ENCODE measurements at places on chromosomes 1 and 21. TPM values are rescaled to one million over a fixed set of nuclear protein-coding genes. Genes with fewer than 3 reads are reported as not detected.

Gene MROH9
- total RNA-seq, result not detected

Gene FOXD3
- 0.80 TPM for total RNA-seq

Gene COL16A1
- total RNA-seq, result 7.6 TPM

Gene PTAFR
- total RNA-seq, result 0.13 TPM

Gene CRYBG2
- 0.64 TPM for total RNA-seq

DNA sequence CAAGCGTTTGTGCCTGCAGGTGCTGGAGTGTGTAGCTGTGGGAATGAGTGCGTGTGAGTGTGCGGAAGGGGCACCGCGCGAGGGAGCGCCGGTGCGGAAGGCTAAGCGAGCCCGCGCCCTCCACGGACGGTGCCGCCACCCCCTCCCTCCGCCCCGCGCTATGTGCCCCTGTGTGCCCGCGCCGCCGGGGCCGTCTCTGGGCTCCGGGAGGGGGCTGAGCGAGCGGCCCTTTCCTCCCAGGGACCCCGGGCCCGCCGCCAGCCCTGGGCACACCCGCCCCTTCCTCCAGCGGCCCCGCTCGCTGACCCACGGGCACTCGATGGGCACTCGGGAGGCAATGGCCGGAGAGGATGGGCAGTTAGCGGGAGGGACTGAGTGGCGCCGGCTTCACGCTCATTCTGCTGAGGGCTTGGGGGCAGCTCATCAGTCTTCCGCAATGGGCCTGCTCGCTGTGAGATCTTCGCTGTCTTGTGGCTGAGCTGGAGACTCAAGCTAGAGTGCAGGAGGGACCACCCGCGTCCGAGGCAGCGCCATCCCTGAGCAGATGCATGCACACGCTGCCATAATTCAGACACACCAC is 8.6 kb upstream of the ADGRB2 start:
- peaks cover 25% of the 10 kb centered on the region for H3K4me1 ChIP-seq
- H3K27ac ChIP-seq, result no peak overlapping the region
- no peaks in the 10 kb centered on the region for H3K36me3 ChIP-seq

- no peak overlapping the region for H3K4me3 ChIP-seq
- H3K27ac ChIP-seq, result no peak overlapping the region
- H3K27me3 ChIP-seq, result no peaks in the 10 kb centered on the region
- no peak for DNase-seq
Measured at GRCh38 chr21:33317145-33317544, 7.6 kb upstream of the IFNAR1 start.

DNA sequence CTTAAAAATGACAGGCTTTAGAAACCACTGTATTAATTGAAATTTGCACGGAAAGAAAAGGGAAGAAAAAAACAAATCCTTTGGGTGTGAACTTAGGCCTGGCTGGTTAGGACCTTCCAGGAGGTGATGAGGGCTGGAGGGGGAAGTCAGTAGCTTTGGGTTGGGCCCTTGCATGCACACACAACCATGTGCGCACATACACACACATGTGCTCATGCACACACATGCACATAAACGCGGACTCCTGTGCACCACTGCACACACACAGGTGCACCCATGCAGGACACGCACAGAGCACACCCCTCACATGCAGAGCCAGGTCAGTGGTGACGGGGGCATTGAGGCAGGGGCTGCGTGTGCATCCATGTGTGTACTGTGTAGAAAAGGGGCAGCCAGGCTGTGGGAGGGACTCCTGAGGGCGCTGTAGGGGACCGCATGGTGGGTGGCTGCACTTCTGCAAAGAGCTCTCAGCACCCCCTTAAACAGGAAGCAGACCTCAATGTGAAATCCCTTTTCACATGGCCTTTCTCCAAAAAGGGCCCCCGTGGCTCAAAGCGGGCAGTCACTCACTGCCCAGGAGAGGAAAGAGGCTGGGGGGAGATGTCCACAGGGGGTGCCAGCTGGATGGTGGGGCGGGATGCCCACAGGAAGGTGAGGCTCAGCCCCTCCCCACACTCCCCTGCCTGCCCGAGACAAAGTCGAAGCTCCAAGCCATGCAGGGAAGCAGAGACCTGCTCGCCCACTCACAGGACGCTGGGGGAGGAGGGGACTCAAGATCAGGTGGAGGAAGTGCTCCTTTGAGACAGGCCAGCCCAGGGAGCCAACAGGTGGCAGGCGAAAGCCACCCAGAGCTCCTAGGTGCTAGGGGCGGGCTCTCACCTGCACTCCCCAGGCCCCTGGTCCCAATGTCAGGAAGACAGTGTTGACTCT is 95.2 kb downstream of the ITPKB start:
- H3K4me3 ChIP-seq, result no peak overlapping the region
- no peak for DNase-seq
- H3K4me1 ChIP-seq, result no peaks in the 10 kb centered on the region

- no peak overlapping the region for H3K4me3 ChIP-seq
- no peaks in the 10 kb centered on the region for H3K36me3 ChIP-seq
- peak overlapping the region; percentile 90 for H3K27ac ChIP-seq
- no peaks in the 10 kb centered on the region for H3K27me3 ChIP-seq
Measured at GRCh38 chr1:8169364-8170058, 143.4 kb upstream of the ERRFI1 start.

GRCh38 chr21:35547946-35548774 is 499.1 kb upstream of the RUNX1 start:
- no peak for DNase-seq
- no peaks in the 10 kb centered on the region for H3K27me3 ChIP-seq
- no peak overlapping the region for H3K4me3 ChIP-seq
- no peaks in the 10 kb centered on the region for H3K4me1 ChIP-seq
- no peak overlapping the region for H3K27ac ChIP-seq
- no peaks in the 10 kb centered on the region for H3K36me3 ChIP-seq

- no peak overlapping the region for H3K4me3 ChIP-seq
- peaks cover 2% of the 10 kb centered on the region for H3K36me3 ChIP-seq
- DNase-seq, result no peak
- peak overlapping the region; percentile 97 for H3K27ac ChIP-seq
- peaks cover 46% of the 10 kb centered on the region for H3K4me1 ChIP-seq
Measured at GRCh38 chr1:162351246-162351842, 25.3 kb downstream of the SPATA46 start.

DNA sequence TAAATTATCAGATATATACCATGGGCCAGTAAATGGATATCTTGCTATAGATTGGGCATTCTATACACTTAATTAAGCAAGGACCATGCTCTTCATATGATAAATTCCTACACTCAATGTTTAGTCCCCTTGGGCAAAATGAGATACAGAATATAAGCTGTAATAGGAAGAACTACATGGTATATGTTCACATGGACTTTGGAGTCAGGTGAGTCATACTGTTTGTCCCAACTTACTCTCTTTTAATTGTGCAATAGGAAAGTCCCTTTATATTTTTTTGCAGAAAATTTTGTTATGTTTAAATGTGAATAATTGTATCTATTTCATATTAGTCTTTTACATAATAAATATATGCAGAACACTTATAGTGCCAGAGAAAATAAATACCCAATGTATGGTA is 820.2 kb upstream of the ADAMTS5 start:
- H3K4me3 ChIP-seq, result no peak overlapping the region
- no peaks in the 10 kb centered on the region for H3K4me1 ChIP-seq
- H3K27ac ChIP-seq, result no peak overlapping the region
- no peak for DNase-seq

GRCh38 chr1:198880818-198881597 is 242.2 kb downstream of the PTPRC start:
- H3K27ac ChIP-seq, result peak overlapping the region; percentile 65
- H3K4me3 ChIP-seq, result no peak overlapping the region
- H3K36me3 ChIP-seq, result no peaks in the 10 kb centered on the region
- no peaks in the 10 kb centered on the region for H3K27me3 ChIP-seq

DNA sequence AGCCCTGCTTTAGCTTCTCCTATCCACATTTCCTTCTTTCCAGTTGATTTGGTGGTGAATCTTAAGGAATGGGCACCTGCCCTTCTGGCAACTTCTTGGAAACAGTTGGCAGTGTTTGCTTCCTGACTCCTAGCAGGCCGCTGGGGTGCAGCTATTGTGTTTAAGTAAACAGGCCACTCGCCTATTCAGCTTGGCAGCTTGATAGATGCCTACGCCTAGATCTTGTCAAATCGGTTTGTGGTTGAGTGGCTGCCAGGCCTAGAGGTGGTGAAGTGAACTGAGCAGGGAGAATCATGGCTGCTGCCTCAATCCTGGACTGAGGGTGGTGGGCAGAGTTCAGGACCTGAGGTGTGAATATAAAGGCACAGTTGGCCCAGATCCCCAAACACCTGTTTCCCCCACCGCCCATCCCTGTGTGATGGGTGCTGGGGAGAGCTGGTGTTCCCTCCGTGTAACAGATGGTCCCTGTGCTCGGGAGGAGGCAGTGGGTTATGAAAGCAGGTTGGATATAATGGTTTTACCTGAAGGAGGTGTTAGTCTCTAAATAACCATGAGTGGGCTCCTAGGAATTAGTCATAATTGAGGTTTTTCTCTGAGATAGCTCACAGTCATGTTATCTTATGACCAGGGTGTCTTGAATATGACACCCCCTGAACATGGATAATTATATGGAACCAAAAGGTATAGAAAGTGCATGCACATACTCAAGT is 940 bp upstream of the PLA2G2C start:
- H3K36me3 ChIP-seq, result no peaks in the 10 kb centered on the region
- DNase-seq, result no peak
- no peak overlapping the region for H3K4me3 ChIP-seq
- no peak overlapping the region for H3K27ac ChIP-seq

DNA sequence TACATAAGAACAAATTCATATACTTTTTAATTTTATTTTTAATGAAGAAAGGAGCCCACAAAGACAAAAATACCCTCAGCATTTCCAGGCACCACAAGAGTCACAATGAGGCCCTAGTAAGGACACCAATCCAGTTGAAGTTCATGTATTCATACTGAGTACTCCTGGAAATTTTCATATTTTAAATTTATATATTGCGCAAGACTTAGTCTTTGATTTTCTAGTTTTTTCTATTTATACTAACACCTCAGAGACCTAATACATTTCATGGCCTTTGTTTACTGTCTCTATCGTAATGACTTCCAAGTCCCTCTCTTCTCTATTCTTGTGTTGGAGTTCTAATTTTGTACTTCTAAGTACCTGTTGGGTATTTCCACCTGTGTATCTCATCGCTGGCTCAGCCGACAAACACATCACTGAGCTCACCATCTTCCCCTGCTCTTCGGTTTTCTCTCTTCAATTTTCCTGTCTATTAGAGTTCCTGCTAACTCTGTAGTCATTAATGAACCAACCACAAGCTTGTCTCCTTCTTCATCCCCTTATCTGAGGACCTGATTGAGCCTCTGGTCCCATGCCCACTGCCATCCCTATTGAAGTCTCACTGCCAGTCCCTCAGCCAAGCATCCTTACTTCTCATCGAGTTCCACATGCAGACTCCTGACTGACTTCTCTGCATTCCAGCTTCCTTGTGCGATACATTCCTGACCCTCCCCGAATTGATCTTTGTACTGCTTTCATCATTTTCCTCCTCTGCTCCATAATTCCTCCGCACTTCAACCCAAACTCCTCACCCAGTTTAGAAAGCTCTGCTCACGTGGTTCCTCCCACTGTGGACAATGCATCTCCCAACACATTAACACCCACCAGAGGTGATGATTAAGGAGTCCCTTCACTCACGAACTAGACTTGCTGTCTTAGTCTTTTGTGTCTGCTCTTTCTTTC is 17.3 kb upstream of the IRF2BP2 start:
- H3K4me3 ChIP-seq, result no peak overlapping the region
- peak overlapping the region; percentile 58 for H3K27ac ChIP-seq
- no peaks in the 10 kb centered on the region for H3K27me3 ChIP-seq
- peaks cover 17% of the 10 kb centered on the region for H3K4me1 ChIP-seq
- no peaks in the 10 kb centered on the region for H3K36me3 ChIP-seq

Data from Panc1 (cell line).